Lower lobe of right lung (tissue), 2 donors: ENCODE measurements at places on chromosomes 2 and 18. TPM values are rescaled to one million over a fixed set of nuclear protein-coding genes. Genes with fewer than 3 reads are reported as not detected.

GALR1 gene
- not detected for total RNA-seq

ICOS gene
- 3.0 TPM for total RNA-seq

CRIM1 gene
- total RNA-seq, result 105 TPM

CCDC148 gene
- total RNA-seq, result 2.8 TPM

MARCHF4 gene
- 0.12 TPM for total RNA-seq

TGFA gene
- 8.2 TPM for total RNA-seq

- DNase-seq, result no peak
- H3K4me1 ChIP-seq, result peaks cover 30% of the 10 kb centered on the region
- no peaks in the 10 kb centered on the region for H3K27me3 ChIP-seq
- no peak overlapping the region for H3K27ac ChIP-seq
These were observed 83.0 kb downstream of the HS1BP3 start for GRCh38 chr2:20567926-20568179.

DNA sequence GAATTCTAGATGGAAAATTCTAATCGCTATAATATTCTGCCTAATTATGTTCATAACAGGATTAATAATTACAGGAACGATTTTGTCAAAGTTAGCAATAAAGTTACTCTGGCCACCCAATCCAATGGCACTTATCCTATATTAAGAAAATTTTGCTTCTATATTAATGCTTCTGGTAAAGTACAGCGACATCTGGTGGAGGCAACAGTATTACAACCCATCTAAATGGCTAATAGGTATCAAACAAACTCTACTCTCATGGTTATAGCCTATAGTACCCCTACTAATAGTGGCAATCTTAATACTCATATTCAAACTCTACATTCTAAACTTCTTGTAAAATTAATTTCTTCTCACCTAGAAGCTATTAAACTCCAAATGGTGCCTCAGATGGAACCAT, 1084.7 kb upstream of the LRRTM1 start:
- no peak overlapping the region for H3K4me3 ChIP-seq
- no peak for DNase-seq
- no peaks in the 10 kb centered on the region for H3K27me3 ChIP-seq
- H3K36me3 ChIP-seq, result no peaks in the 10 kb centered on the region

- no peak for DNase-seq
- H3K4me3 ChIP-seq, result no peak overlapping the region
- H3K4me1 ChIP-seq, result no peaks in the 10 kb centered on the region
- no peaks in the 10 kb centered on the region for H3K27me3 ChIP-seq
- H3K36me3 ChIP-seq, result peaks cover 8% of the 10 kb centered on the region
- H3K27ac ChIP-seq, result no peak overlapping the region
These were observed 65.9 kb downstream of the AP1S3 start for GRCh38 chr2:223771475-223771874.

- H3K27me3 ChIP-seq, result no peaks in the 10 kb centered on the region
- DNase-seq, result peak; percentile 64
- no peak overlapping the region for H3K27ac ChIP-seq
- peaks cover 11% of the 10 kb centered on the region for H3K4me1 ChIP-seq
- no peak overlapping the region for H3K4me3 ChIP-seq
These were observed 119.7 kb upstream of the SMAD2 start for GRCh38 chr18:48050176-48050575.

GRCh38 chr18:23277399-23277798, 142.1 kb downstream of the CABLES1 start:
- peaks cover 17% of the 10 kb centered on the region for H3K4me1 ChIP-seq
- no peaks in the 10 kb centered on the region for H3K36me3 ChIP-seq
- DNase-seq, result no peak
- H3K27me3 ChIP-seq, result no peaks in the 10 kb centered on the region
- no peak overlapping the region for H3K27ac ChIP-seq

DNA sequence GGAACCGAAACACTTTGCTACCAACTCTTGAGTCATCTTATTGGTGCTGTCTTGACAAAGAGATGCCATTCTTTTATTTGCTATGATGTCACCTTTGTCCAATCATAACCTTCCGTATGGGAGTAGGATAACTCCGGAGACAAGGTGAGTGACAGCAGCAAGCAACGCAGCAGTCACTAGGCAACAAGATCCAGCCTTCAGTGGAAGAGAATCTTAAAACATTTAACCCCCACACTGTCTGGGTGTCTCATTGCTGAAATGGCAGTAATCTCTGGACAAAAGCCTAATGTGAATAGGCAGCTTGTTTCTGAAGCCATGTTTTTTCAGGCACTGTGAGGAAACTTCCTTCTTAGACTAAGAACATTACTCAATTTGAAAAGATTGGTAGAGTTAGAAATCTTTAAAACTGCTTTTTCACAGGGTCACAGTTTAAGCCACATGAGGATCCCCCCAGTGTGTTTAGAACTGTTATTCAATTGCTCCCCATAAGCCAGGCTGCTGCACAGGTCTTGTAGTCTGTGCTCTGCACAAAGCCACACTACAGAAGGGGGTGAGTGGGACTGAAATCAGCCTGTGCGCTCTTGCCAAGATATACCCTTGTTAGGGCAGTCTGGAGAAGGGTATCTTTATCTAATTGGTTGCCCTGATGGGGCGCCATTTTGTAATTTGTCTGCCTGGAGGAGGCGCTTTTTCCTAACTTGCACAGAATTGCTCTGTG, 131.5 kb upstream of the STON1 start:
- H3K36me3 ChIP-seq, result no peaks in the 10 kb centered on the region
- H3K4me1 ChIP-seq, result peaks cover 5% of the 10 kb centered on the region
- H3K27ac ChIP-seq, result no peak overlapping the region
- no peaks in the 10 kb centered on the region for H3K27me3 ChIP-seq
- H3K4me3 ChIP-seq, result no peak overlapping the region

DNA sequence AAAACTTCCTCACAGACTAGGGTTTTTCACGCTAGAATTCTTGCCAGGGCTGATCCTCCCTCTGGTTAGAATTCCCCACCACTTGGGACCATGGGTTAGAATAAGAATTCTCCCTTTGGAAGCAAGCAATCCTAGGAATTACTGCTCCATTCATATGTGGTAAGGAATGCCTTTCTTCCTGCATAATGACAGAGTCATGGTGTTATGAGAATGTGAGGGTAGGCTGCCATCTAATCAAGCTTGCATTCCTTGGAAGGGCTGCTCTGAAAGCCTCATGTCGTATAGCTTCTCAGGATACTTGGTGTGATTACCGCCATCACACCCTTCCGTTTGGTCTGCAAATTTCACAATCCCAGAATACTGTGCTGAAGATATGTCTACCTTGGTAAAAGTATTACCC, 1282.4 kb upstream of the PIK3C3 start:
- H3K4me1 ChIP-seq, result no peaks in the 10 kb centered on the region
- H3K4me3 ChIP-seq, result no peak overlapping the region
- no peaks in the 10 kb centered on the region for H3K36me3 ChIP-seq
- DNase-seq, result no peak
- no peak overlapping the region for H3K27ac ChIP-seq

DNA sequence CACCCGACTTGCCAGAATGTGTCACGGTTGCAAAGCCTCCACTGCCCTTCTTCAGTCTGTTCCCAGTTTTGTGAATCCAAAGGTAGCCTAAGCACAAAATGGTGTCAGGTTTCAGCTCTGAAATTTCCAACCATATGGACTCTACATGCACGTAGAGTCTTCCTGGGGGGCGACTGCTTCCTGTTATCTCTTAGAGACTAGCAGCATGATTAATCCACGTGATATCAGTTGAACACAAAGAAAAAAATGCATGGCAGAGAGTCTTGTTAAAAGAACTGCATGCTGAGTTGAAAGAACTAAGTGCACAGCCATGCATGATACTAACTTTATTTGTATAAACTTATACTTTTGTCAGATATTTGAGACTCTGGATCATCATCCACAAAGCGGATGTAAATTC, 404.4 kb downstream of the SOCS6 start:
- no peak overlapping the region for H3K4me3 ChIP-seq
- H3K27me3 ChIP-seq, result no peaks in the 10 kb centered on the region
- H3K4me1 ChIP-seq, result no peaks in the 10 kb centered on the region
- no peak overlapping the region for H3K27ac ChIP-seq
- H3K36me3 ChIP-seq, result no peaks in the 10 kb centered on the region

DNA sequence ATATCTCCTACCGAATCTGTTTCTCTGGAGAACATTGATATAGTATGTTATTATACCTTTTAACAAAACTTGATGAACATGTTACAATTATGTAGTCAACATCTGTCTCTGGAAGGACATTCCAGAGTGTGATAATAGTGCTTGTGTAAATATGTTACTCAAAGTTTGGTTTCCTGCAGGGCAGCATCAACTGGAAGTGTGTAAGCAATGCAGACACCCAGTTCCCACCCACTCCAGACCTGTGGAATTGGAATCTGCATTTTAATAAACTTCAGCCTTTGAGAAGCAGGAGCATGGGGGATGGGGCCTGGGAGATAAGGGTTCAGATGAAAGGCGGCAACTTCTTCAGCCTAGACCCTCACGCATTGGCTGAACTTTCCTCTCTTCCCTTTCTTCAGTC, 398.9 kb downstream of the RND3 start:
- H3K27ac ChIP-seq, result no peak overlapping the region
- no peak overlapping the region for H3K4me3 ChIP-seq
- H3K36me3 ChIP-seq, result no peaks in the 10 kb centered on the region
- no peak for DNase-seq

- peaks cover 29% of the 10 kb centered on the region for H3K4me1 ChIP-seq
- H3K27me3 ChIP-seq, result no peaks in the 10 kb centered on the region
- no peak overlapping the region for H3K27ac ChIP-seq
- H3K36me3 ChIP-seq, result peaks cover 59% of the 10 kb centered on the region
- no peak for DNase-seq
These were observed 94.6 kb upstream of the MCFD2 start for GRCh38 chr2:47010176-47010575.

DNA sequence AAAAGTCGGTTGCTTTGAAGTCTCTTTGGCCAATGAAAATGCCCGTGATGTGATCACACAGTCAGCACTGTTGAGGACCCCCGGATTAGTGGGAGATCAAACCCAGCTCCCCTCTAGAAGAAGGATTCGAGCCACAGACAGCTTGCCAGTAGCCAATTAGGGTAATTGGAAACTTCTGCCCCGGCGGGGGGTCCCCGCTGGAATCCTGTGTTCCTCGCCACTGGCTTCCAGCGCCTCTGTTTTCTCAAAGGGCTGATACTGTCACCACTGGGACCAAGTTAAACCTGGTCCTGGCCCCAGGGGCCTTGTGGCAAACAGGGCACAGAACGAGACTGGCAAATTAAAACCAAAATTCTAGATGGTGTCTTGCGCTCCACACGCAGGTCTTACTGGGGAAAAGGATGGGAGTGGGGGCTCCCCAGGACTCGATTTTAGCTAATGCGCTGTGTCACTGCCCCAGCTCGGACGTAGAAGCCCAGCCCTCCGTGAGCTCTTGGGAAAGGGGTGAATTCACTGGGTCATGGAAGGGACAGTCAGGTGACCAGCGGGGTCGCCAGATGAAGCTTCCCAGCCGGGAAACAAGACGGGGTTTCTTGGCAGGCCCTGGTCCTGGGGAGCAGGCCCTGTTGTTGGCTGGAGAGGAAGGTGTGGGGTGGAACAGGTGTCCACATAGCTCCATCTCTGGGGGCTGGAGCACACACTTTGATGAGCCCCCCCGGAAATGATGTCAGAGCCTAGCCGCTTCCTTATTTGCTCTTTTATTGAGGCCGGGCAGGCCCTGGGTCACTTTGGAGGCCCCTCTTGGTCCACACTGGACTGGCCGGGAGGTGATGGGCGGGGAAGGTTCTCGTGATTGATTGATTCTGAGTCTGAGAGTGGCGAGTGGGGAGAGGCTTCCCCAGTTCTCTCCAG, 90.2 kb downstream of the SMAD7 start:
- H3K4me3 ChIP-seq, result no peak overlapping the region
- H3K36me3 ChIP-seq, result peaks cover 13% of the 10 kb centered on the region
- no peaks in the 10 kb centered on the region for H3K27me3 ChIP-seq
- peaks cover 21% of the 10 kb centered on the region for H3K4me1 ChIP-seq

GRCh38 chr18:32289483-32290075, 99.7 kb downstream of the MEP1B start:
- H3K27me3 ChIP-seq, result no peaks in the 10 kb centered on the region
- H3K4me1 ChIP-seq, result no peaks in the 10 kb centered on the region
- no peak overlapping the region for H3K4me3 ChIP-seq
- H3K27ac ChIP-seq, result no peak overlapping the region

DNA sequence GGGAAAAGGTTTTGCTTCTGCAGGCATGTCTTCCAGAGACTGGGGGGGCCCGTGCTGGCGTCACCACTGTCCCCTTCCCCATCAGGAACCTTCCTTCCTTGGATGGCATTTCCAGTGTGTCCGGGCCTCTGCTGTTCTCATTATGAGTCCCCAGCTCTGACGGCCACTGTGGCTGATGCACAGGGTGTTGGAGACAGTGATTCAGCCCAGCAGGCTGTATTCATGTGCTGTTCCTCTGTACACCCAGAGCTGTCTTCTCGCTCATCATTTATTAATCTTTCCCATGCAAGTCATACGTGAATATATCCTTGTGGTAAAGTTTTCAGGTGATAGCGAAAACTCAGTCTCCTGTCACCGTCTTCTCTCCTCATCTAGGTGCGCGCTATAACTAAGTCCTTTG, 57.7 kb downstream of the ASAP2 start:
- peak overlapping the region; percentile 84 for H3K27ac ChIP-seq
- no peaks in the 10 kb centered on the region for H3K27me3 ChIP-seq
- DNase-seq, result no peak

DNA sequence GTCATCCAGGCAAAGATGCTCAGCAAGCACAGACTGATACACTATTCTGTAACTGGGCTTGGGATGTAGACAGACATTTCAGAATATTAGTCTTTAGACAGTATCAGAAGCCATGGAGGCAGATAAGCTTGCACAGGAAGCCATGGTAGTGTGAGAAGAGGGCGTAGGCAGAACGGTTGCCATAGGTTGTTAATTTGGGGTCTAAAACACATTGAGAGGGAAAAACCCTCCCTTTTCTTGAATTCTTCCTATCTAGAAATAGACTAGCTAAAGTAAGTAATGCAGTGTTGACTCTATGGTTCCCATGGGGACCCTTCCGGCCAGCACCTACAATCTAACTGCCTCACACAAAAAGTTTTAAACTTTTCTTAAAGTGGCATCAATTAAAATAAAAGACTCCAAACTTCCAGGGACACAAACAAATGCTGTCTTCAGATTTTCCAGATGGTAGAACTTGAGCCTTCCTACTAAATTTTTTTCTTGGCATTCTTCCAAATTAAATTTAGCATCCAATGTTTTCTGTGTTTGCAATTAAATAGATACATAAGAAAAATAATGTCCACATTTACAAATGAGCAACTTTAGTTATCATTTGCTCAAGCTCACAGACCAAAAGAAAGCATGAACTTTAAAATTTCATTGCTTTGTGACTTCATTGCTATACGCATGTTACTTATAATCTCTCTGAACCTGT, 1.9 kb downstream of the PRKRA start:
- peak overlapping the region; percentile 77 for H3K4me3 ChIP-seq
- H3K4me1 ChIP-seq, result peaks cover 24% of the 10 kb centered on the region
- no peak for DNase-seq
- H3K27ac ChIP-seq, result peak overlapping the region; percentile 97
- no peaks in the 10 kb centered on the region for H3K27me3 ChIP-seq
- H3K36me3 ChIP-seq, result peaks cover 44% of the 10 kb centered on the region

- no peaks in the 10 kb centered on the region for H3K27me3 ChIP-seq
- no peak for DNase-seq
- no peaks in the 10 kb centered on the region for H3K36me3 ChIP-seq
- no peaks in the 10 kb centered on the region for H3K4me1 ChIP-seq
These were observed 68.8 kb downstream of the ACAA2 start for GRCh38 chr18:49744376-49745008.
